Esophagus squamous epithelium (tissue), 5 donors: ENCODE measurements at places on chromosomes 1 and 21.

- H3K36me3 ChIP-seq, result no peaks in the 10 kb centered on the region
- H3K27me3 ChIP-seq, result no peaks in the 10 kb centered on the region
- peaks cover 16% of the 10 kb centered on the region for H3K4me1 ChIP-seq
- DNase-seq, result no peak
- peak overlapping the region; percentile 69 for H3K27ac ChIP-seq
- no peak overlapping the region for H3K4me3 ChIP-seq
Measured at GRCh38 chr21:40053007-40053406, 185.8 kb downstream of the PCP4 start.

DNA sequence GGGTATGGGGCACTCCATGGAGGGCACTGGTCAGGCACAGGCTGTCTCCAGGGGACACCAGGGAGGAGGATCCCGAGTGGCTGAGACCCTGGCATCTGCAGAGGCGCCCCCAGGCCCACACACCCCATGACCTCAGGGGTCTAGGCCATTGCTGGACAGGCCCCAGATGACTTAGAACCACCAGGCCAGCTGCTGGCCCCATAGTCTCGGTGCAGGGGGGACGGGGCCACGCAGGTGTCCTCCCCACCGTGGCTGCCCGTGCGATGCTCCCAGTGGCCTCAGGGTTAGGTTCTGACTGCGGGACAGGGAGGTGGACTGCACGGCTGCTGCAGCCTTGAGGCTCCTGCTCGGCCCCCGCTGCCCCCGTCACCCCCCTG, 44.0 kb downstream of the MORN1 start:
- no peaks in the 10 kb centered on the region for H3K27me3 ChIP-seq
- H3K4me3 ChIP-seq, result no peak overlapping the region
- no peak for DNase-seq
- peaks cover 13% of the 10 kb centered on the region for H3K4me1 ChIP-seq
- no peaks in the 10 kb centered on the region for H3K36me3 ChIP-seq

- no peak overlapping the region for H3K27ac ChIP-seq
- H3K4me3 ChIP-seq, result no peak overlapping the region
- DNase-seq, result no peak
- H3K27me3 ChIP-seq, result no peaks in the 10 kb centered on the region
- no peaks in the 10 kb centered on the region for H3K36me3 ChIP-seq
Measured at GRCh38 chr1:216346526-216346925, 76.7 kb downstream of the USH2A start.

DNA sequence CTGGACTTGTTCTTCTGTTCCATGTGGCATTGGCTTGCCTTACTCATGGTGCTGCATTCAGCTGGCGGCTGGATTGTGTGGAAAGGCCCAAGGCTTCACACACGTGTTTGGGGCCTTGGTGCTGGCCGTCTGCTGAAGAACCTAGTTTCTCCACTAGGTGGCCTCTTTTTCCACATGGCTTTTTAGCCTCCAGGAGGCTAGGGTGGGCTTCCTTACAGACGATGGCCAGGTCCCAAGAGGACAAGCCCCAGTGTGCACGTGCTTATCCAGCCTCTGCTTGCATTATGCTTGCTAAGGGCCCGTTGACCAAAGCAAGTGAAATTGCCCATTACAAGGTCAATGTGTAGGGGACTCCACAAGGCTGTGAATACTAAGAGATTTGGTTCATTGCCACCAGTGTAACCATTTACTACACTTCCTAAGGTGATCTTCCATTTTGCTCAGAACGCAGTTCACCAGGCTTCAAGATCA, 47.5 kb upstream of the FOXO6 start:
- H3K27me3 ChIP-seq, result no peaks in the 10 kb centered on the region
- H3K36me3 ChIP-seq, result no peaks in the 10 kb centered on the region
- no peak overlapping the region for H3K27ac ChIP-seq

- no peak overlapping the region for H3K4me3 ChIP-seq
- H3K4me1 ChIP-seq, result no peaks in the 10 kb centered on the region
- no peak overlapping the region for H3K27ac ChIP-seq
- no peaks in the 10 kb centered on the region for H3K27me3 ChIP-seq
- no peak for DNase-seq
Measured at GRCh38 chr1:199857108-199857507, 170.4 kb upstream of the NR5A2 start.

DNA sequence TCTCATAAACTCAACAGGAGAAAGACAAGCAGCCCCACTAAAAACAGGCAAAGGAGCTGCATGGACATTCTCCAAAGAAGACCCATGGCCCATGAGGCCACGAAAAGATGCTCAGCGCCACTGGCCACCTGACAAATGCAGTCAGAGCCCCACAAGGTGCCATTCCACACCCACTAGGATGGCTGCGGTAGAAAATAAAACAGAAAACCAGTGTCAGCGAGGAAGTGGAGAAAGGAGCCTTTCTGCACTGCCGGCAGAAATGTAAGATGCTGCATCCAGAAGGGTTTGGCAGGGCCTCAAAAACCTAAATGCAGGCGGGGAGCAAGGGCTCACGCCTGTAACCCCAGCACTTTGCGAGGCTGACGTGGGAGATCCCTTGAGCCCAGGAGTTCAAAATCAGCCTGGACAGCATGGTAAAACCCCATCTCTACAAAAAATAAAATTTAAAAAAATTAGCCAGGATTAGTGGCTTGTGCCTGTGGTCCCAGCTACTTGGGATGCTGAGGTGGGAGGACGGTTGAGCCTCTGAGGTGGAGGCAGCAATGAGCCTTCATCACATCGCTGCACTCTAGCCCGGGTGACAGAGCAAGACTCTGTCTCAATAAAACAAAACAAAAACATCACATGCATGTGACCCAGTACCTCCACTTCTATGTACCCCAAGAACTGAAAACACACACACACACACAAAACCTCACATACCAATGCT, 4.2 kb downstream of the WNT9A start:
- H3K4me3 ChIP-seq, result no peak overlapping the region
- peaks cover 93% of the 10 kb centered on the region for H3K4me1 ChIP-seq
- H3K27me3 ChIP-seq, result peaks cover 22% of the 10 kb centered on the region

DNA sequence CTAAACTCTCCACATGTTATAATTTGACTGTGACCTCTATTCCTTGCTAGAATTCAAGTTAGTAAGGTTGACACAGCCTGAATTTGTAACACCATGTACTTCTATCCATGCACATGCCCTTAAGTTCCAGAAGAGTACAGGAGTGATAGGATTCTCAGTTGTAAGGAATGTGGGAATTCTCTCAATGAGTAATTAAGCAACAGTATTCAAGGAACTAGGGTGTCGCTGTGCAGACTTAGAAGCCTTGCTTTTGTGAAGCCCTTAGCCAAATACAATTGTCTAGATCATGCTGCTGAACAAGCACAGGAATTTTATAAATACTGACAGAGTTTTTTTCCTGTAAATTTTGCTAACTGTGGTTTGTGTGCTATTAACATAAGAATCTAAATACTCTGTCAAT, 276.3 kb upstream of the PTBP2 start:
- H3K27ac ChIP-seq, result no peak overlapping the region
- no peaks in the 10 kb centered on the region for H3K4me1 ChIP-seq
- DNase-seq, result no peak
- no peaks in the 10 kb centered on the region for H3K36me3 ChIP-seq
- no peak overlapping the region for H3K4me3 ChIP-seq

GRCh38 chr1:73783352-73783751, 414.6 kb downstream of the LRRIQ3 start:
- no peaks in the 10 kb centered on the region for H3K36me3 ChIP-seq
- H3K4me1 ChIP-seq, result no peaks in the 10 kb centered on the region
- no peak overlapping the region for H3K4me3 ChIP-seq
- no peak overlapping the region for H3K27ac ChIP-seq

DNA sequence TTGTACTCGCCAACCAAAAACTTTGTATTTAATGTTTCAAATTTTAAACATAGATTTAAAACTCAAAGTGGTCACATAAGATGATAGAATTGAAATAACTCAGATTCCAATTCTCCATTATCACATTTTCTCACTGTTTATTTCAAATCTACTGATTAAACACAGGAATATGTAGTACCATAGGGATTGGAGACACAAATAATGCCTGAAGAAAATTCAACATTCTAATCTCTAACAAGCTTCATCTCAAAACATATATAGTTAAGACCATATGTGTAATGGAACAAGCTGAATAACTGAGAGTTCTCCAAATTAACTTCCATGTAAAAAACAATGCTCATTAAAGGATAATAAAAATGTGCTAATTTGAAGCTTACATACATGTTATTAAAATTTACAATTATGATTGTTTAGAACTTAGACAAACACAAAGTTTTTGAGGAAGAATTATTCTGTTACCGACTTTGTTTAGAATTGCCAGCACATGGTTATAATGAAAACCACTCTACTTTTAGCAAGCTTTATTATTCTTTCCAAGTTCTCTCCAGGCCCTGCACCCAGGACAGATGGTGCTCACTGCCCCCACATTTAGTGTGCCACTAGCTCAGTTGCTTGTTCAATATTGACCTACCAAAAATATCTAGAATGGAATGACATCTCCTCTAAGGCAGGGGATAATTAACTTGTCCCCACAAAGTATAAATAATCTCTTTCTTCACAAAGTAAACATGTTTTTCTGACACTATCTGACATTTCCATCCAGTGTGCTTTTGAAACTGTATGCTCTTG, 467.2 kb downstream of the TTLL7 start:
- no peaks in the 10 kb centered on the region for H3K27me3 ChIP-seq
- no peaks in the 10 kb centered on the region for H3K36me3 ChIP-seq
- no peak overlapping the region for H3K27ac ChIP-seq
- DNase-seq, result no peak
- H3K4me1 ChIP-seq, result no peaks in the 10 kb centered on the region
- H3K4me3 ChIP-seq, result no peak overlapping the region

GRCh38 chr21:27021801-27022200, 54.9 kb upstream of the ADAMTS5 start:
- H3K4me3 ChIP-seq, result no peak overlapping the region
- H3K27me3 ChIP-seq, result no peaks in the 10 kb centered on the region
- H3K27ac ChIP-seq, result no peak overlapping the region

DNA sequence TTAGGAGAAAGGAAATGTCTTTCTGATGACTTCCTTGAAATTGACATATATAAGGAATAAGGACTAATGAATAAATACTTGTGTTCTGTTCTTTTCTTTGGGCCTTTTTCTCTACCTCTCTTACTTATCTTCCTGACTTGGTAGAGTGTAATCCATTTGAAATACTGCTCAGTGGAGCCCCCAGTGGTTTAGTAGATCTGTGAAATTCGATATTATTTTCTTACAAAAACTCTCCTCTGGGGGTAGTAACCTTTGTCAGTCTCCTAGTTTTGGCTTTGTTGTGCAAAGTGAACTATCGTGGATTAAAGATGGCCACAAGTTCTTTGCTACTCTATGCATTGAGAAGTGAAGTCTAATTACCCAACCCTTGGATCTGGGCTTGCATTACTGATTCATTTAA, 48.8 kb downstream of the DUSP10 start:
- H3K36me3 ChIP-seq, result no peaks in the 10 kb centered on the region
- no peaks in the 10 kb centered on the region for H3K27me3 ChIP-seq
- H3K4me3 ChIP-seq, result no peak overlapping the region
- H3K27ac ChIP-seq, result no peak overlapping the region
- DNase-seq, result no peak
- no peaks in the 10 kb centered on the region for H3K4me1 ChIP-seq

DNA sequence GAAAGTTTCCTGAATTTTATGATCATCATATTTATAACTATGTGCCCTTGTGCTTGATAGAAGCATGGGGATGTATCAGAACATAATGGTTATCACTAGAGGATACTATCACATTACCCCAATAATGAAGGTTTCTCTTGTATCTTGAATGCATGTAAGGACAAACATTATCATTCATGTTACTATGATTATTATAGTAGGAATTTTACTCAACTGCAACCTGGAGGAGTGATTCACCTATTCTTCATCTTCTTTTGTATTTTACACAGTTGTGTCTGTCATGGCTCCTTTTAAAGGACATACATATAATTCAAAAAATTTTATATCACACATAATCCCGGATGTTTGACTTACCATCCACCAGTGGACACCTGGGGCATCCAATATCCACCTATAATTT, 143.8 kb upstream of the TMPRSS15 start:
- no peaks in the 10 kb centered on the region for H3K27me3 ChIP-seq
- no peak overlapping the region for H3K4me3 ChIP-seq
- H3K27ac ChIP-seq, result no peak overlapping the region
- no peak for DNase-seq

DNA sequence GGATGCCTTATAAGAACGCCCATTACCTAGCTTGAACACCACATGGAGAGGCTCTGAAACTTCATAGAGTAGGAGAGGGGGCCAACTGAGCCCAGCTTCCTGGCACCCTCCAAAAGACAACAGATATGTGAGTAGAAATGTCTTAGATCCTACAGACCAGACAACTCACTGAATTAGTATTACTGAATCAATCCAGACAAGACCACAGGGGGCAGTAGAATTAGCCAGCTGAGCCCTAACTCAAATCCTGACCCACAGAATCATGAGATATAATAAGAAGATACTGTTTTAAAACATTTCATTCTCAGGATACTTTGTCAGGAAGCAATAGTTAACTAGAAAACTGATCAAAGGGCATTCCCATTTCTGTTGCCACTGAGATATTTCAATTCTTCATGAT, 45.8 kb upstream of the C1orf21 start:
- H3K27ac ChIP-seq, result no peak overlapping the region
- H3K4me3 ChIP-seq, result no peak overlapping the region
- no peaks in the 10 kb centered on the region for H3K36me3 ChIP-seq
- H3K4me1 ChIP-seq, result no peaks in the 10 kb centered on the region
- H3K27me3 ChIP-seq, result no peaks in the 10 kb centered on the region

DNA sequence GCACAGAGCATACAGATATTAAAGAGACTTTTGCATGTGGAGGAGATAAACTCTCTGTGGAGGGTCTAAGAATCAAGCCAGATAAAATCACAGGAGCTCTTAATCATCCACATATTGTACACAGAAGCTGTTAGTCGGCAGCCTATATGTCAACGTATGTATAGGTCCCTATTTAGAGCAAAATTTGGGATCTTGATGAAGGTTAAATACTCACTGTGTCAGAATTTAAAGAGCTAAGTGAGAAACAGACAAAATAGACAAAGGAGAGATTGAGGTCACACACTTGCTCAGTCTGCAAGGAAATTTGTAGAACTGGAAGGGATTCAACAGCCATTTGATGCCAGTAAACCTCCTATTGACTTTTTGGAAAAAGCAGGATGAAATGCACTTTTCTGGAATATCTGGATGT, 4.1 kb upstream of the IRF2BP2 start:
- H3K27ac ChIP-seq, result peak overlapping the region; percentile 99
- DNase-seq, result no peak
- no peaks in the 10 kb centered on the region for H3K36me3 ChIP-seq
- H3K4me3 ChIP-seq, result no peak overlapping the region

- no peak overlapping the region for H3K4me3 ChIP-seq
- DNase-seq, result no peak
- H3K4me1 ChIP-seq, result no peaks in the 10 kb centered on the region
- no peak overlapping the region for H3K27ac ChIP-seq
- H3K27me3 ChIP-seq, result no peaks in the 10 kb centered on the region
Measured at GRCh38 chr1:215983680-215984079, 416.6 kb downstream of the KCTD3 start.

- no peaks in the 10 kb centered on the region for H3K27me3 ChIP-seq
- no peaks in the 10 kb centered on the region for H3K36me3 ChIP-seq
- no peaks in the 10 kb centered on the region for H3K4me1 ChIP-seq
- no peak overlapping the region for H3K4me3 ChIP-seq
Measured at GRCh38 chr1:170340308-170340707, 191.7 kb upstream of the GORAB start.

GRCh38 chr1:154431586-154432373, 26.6 kb downstream of the IL6R start:
- peak overlapping the region; percentile 64 for H3K27ac ChIP-seq
- DNase-seq, result no peak
- H3K27me3 ChIP-seq, result no peaks in the 10 kb centered on the region
- H3K36me3 ChIP-seq, result peaks cover 6% of the 10 kb centered on the region
- peaks cover 47% of the 10 kb centered on the region for H3K4me1 ChIP-seq

GRCh38 chr1:48018799-48019198, 21.6 kb upstream of the TRABD2B start:
- H3K27ac ChIP-seq, result peak overlapping the region; percentile 78
- no peak for DNase-seq
- no peaks in the 10 kb centered on the region for H3K27me3 ChIP-seq
- H3K4me3 ChIP-seq, result no peak overlapping the region
- H3K36me3 ChIP-seq, result no peaks in the 10 kb centered on the region
